ENCODE measurements at places on chromosomes 1 and 21.

GRCh38 chr1:58307431-58307830 lies 239.1 kb downstream of the OMA1 start:
- DNase-seq: no peak

DNA sequence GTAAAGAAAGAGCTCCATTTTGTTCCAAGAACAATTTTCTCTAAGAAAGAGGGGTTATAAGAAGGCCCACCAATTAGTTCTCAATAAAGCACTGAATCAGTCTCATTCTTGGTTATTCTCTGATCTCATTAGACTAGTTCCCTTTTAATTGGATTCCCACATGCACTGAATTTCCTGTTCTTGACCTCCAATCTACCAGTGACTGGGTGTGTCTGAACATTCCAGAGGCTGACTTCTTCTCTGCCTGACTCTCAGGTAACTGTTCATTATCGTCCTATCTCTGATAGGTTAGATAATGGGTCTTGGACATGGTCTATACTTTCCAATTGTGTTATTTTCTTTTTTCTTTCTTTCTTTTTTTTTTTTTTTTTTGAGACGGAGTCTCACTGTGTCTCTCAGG lies 22.7 kb downstream of the PTGS2 start:
- no peak for DNase-seq

GRCh38 chr1:14332158-14332557 lies 266.3 kb upstream of the KAZN start:
- DNase-seq: no peak

DNA sequence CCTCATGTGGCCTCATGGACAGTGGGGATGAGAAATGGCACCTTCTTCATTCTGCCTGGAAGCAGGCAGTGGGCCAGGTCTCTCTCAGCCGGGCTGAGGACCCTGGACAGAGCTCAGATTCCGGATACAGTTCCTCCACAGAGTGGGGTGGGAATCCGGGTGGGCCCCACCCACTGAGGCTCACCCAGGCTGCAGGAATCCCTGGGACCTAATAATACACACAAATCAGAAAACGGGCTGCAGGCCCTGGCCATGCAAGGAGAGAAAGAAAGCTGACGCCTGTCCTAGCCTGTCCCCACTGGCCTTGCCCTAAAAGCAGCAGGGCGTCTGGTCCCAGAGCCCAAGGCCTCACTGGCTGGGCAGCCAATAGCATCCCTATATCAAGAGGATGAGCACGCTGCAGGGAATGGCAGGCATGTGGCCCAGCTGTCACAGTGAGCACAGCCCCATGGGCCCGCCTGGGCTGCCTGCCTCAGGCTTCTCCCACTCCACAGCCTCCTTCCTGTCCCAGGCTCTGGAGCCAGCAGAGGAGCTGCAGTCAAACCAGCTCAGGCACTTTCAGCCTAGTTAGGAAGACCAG lies 25.3 kb downstream of the ACTA1 start:
- DNase-seq: no peak

- no peak for DNase-seq
Measured at GRCh38 chr1:78606274-78606673, 14.0 kb upstream of the IFI44L start.

GRCh38 chr1:11238311-11238710 lies 24.0 kb downstream of the MTOR start:
- no peak for DNase-seq

- no peak for DNase-seq
Measured at GRCh38 chr21:45724345-45724961, 80.9 kb downstream of the PCBP3 start.

DNA sequence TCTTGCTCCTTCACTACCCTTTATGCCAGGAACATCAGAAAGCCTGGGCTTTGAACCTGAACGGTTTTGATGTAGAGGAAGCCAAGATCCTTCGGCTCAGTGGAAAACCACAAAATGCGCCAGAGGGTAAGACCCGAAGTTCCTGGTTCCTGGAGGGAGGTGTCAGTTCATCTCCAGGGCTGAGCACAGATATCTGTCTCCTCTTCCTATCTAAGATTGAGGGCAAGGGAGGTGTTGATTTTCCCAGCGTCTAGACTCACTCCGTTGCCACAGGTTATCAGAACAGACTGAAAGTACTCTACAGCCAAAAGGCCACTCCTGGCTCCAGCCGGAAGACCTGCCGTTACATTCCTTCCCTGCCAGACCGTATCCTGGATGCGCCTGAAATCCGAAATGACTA lies 915 bp downstream of the CDC20 start:
- peak; percentile 20 for DNase-seq

DNA sequence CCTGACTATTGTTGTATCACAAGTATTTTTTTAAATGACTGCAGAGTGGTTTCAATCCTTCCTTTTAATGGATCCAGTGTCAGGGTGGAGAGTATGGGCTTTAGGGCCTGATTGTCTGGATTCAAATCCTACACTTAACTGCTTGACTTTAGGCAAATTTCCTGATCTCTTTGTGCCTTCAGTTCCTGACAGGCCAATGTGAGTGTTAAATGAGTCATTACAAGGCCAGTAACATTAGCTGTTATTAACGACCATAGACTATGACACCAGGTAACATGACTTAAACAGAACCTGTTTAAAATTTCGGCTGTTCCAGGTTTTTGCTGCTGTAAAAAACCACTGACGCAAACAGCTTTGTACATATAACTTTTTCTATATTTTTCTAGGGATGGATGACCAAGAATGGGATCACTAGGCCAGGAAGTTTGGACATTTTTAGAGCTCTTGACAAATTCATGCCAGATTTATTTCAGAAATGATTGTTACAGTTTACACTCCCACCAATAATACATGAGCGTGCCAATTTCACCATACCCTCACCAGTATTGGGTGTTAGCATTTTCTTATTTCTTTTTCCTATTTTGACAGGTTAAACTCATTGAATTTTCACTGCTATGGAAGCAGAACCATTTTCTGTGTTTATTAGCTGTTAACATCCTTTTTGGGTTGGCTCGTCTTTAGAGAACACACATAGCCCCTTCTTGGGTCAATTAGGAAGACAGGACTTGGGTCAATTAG lies 11.3 kb downstream of the ZNF362 start:
- DNase-seq: no peak

GRCh38 chr1:184152974-184153373 lies 101.4 kb downstream of the TSEN15 start:
- no peak for DNase-seq

DNA sequence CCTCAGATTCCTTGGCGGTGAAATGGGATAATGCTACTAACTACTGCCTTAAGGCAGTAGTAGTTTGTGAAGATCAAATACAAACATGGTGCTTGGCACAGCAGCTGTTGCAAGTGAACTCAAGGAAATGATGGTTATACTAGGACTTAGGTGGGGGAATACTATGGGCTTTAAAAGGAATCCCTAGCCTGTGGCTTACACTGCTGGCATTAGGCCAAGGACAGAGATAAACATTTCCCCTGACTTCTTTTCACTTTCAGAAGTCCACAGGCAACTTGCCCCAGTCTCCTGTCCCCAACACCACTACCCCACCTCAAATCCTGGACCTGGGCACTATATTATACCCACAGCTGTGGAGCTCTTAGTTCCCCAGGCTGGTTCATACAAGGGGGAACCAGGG lies 13.1 kb upstream of the VAMP4 start:
- DNase-seq: no peak

- DNase-seq: no peak
Measured at GRCh38 chr1:110612060-110612745, 6.0 kb upstream of the KCNA2 start.

- peak; percentile 78 for DNase-seq
Measured at GRCh38 chr21:22223385-22223784, 1225.2 kb downstream of the NCAM2 start.

DNA sequence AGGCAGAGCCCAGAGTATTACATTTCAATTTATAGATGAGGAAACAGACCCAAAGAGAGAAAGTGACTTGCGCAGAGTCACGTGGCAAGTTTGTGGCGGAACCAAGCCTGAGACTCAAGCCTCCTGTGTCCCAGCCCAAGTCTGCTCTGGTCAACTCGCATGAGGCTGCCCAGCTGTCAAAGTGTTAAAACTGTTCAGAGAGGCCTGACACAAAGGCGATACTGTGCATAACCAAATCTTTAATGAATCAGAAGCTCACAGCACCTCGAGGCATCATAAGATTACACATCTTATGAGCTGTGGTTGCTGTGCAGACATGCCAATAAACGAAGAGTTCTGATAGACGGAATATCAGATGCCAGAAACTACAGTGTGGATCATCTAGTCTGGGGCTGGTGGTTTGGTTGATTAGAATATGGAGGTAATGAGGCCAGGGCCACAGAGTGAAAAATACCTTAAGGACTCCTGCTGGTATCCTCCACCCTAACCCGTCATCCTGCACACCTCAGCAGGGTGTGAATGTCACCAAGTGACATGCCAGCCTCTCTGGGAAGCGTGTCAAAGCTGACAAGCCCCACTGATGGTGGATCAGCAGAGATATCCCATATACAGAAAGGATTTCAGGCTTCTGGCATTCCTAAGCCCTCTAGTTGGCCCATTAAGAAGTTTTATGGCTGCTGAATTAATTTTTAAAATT lies 42.2 kb downstream of the TNNT2 start:
- no peak for DNase-seq

GRCh38 chr1:191530928-191531327 lies 627.3 kb upstream of the RGS18 start:
- DNase-seq: no peak

DNA sequence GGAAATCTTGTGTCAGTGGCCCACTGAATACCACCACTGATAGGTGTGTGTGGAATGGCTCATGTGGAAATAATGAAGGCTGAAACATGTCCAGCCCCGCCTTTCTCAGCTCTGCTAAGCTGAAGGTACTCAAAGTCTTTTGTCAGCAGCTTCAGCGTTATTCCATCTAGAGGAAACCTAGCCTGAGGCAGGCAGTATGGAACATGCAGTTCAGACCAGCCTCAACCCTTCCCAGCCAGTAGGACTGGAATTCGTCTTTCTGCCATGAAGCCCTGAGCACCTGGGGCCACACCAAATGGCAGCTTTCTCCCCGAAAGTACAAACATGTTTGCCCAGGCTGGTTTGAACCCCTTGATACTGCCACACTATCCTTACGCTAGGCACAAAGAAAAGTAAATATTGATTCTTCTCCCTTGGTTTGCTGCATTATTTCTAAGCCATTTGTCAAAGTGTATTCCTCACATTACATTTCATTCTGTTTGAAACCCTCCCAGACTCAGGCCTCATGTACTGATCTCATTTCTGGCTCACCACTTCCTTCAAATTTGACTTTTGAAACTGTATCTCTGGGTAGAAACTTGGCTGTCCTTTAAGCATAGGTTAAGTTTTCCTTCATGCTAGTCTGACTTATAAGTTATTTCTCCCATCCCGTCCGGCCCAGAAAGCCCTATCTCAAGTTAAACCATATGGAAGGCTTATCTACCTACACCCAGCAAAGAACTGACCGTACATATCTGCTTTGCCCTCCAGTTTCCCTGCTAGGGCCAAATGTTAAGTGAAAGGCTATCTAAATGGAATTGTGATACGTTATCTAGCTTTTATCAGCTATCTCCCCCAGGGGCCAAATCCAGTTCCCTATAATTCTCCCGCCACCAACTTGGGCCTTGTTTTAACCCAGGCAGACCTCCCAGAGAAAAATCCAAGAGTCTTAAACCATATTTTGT lies 45.7 kb upstream of the HOOK1 start:
- DNase-seq: no peak

GRCh38 chr1:94068096-94068998 lies 52.6 kb downstream of the ABCA4 start:
- no peak for DNase-seq

- DNase-seq: no peak
Measured at GRCh38 chr1:243672539-243673074, 177.4 kb downstream of the AKT3 start.

GRCh38 chr1:9705337-9706093 lies 54.0 kb downstream of the PIK3CD start:
- peak; percentile 30 for DNase-seq

- no peak for DNase-seq
Measured at GRCh38 chr1:4416189-4416588, 238.2 kb upstream of the AJAP1 start.

DNA sequence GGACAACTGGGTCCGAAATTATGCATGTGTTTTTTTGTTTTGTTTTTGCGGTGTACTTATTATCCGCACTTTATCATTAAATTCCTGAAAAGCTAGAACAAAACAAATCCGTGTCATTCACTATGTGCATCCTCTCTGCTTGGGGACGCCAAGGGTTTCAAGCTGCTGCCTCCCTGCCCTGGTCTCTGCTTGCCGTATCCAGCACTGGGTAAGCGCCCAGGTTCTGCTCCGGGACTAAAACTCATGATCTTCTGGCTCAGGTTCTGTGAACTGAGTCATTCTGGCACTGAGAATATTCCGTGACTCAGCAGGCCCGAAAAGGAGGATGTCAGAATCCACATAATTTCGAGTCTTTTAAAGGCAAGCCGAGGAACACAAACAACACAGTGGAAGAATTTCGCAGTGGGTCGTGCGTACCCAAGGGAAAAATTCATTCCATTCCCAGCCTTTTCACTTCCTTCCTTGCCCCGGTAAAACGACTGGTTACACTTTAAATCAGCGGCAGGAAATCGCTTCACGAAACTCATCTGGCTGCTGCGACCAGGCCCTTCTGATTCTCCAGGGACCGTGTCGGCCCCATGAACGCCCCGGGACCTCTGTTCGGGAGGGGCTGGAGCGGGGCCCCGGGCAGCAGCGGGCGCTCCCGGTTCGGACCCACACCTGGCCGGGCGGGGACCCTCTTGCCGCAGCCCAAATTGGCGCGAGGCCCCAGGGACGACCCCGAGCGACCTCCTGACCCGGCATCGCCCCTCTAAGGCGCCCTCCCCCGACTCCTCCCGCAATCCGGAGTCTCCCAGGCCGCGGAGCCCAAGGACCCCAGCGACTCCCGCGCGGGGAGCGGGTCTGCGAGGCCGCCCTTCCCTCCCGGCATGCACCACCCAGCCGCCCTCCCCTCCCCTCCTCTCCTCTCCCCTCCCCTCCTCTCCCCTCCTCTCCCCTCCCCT lies 746 bp upstream of the LAMC1 start:
- DNase-seq: peak; percentile 92

- no peak for DNase-seq
Measured at GRCh38 chr1:147334292-147334691, 91.8 kb downstream of the CHD1L start.

DNA sequence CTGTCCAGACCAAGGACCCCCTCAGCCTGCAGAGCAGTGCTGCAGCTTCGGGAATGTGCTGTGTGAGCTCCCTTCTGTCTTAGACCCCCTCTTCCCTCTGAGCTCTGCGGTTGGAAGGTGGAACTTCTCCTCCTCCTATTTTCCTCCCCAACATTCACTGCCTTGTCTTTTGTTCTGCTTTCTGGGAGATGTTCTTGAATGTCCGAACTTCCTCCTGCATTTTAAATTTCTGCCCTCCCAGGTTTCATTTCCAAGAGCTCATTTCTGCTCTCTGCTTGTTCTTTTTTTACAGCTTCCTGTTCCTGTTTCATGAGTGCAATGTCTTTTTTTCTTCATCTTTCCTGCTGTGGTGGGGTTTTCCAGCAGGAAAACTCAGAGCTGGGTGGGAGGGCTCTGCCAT lies 29.3 kb downstream of the RRP1 start:
- DNase-seq: no peak
